ENCODE measurements at places on chromosomes 7 and 10.

GRCh38 chr7:108120933-108121332 lies 9.2 kb downstream of the LAMB4 start:
- DNase-seq = no peak

- DNase-seq = no peak
Observed at GRCh38 chr7:131574741-131575140, 18.3 kb upstream of the PODXL start.

GRCh38 chr10:86729677-86730076 lies 26.7 kb upstream of the BMPR1A start:
- no peak for DNase-seq

DNA sequence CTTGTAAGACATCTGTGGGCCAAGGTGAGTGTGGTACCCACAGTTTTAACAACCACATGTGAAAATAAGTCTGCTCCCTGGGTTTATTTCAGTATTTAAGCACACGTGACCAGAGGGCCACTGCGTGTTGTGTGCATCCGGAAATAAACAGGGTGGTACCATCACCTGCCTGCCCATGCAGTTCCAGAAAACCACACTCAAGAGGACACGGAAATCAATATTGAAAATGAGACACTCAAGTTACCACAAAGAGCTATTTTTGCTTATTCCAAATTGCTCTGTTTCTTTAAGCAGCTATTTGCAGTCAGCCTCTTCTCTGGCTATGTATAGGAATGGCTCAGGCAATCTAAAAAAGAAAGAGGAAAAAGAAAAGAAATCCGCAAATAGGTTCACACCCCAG lies 71.8 kb upstream of the LOXL4 start:
- DNase-seq = no peak

DNA sequence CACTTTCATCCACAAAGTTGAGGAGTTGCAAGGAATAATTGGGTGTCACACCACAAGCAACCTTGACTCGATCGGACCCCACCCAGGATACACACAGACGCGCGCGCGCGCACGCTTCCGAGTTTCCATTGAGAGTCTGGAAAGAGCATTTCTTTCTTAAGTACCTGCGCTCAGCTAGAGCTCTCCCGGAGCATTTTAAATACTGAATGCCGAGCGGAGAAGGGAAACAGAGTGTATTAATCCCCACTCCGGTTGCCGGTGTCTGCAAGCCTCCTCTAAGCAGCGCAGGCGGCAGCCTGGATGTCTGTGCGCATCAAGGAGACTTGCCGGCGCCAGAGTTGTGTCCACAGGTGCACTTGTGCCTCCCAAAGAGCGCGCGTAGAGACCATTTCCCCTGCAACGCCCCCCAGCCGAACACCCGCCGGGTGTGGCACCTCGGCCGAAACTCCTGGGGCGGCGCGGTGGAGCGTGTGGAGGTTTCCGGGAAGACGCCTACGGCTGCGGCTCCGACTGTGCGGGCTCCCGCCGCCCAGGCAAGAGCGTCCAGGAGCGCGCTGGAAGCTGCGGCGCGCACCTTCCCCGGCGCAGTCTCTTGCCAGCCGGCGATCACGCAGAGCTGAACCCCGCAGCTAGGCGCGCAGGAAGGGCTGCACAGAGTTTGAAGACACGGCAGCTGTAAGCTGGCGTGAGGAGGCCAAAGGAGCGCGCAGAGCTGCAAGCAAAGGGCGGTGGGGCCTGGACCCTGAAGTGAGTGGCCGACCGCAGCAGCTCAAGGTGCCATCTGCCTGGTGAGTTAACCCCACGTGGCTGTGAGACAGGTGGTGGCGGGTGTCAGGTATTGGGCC lies 1.1 kb upstream of the FEZF1 start:
- no peak for DNase-seq

DNA sequence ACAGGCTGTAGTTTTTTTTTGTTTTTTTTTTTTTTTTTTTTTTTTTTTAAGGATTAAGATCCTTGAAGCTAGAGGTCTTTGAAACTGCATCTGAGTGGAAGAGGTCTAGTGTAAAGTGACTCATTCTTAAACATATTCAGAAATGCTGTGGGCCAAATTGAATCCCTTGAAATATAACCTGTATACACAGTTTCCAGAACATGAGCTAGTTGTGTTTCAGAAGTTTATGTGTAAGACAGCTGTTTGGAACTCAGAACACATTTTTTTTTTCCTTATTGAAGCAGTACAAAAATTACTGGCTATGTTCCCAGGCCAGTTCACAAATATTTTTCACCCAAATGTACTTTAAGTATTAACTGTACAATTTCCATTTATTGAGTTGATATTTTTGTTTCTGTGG lies 67.9 kb downstream of the PPP1R9A start:
- no peak for DNase-seq

- DNase-seq = no peak
Observed at GRCh38 chr7:135111379-135111778, 36.5 kb upstream of the TMEM140 start.

GRCh38 chr7:90690159-90690858 lies 94.2 kb downstream of the CDK14 start:
- no peak for DNase-seq

GRCh38 chr7:83684928-83685327 lies 36.0 kb upstream of the SEMA3E start:
- DNase-seq = peak; percentile 99

DNA sequence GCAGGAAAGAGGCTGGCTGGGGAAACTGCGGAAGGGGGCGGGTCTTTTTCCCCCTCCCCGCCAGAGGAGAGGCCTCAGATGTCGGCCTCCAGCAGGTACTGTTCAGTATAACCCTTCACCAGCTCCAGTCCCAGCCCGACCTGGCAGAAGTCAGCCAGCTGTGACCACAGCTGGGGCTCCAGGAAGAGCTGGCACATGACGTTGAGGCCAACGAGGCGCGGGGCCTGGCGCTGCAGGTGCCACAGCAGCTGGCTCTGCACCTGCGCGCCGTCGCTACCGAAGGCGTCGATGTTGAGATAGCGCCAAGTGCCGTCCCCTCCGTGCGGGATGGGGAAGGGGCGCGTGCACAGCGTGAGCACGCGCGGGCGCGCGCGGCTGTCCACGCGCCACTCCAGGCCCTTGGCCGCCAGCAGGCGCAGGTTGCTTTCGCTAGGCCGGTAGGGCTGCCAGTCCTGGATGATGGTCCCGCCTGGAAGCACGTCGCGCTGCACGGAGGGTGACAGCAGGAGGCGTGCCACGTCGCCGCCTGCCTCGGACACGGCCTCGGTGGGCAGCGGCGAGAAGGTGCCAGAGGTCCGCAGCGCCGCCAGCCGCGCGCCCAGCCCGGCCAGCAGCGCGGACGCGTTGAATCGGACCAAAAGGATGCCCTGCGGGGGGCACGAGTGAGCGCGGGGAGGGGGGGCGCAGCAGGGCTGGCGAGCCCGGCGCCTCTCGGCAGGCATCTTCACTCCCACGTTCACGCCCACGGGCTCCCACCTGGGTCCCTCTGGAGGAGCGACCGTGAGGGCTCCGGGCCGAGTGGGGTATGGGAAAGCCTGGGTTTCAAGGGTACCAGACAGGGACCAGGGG lies 6.9 kb upstream of the VGF start:
- peak; percentile 37 for DNase-seq

GRCh38 chr7:69659983-69660382 lies 61.7 kb downstream of the AUTS2 start:
- DNase-seq = peak; percentile 88

DNA sequence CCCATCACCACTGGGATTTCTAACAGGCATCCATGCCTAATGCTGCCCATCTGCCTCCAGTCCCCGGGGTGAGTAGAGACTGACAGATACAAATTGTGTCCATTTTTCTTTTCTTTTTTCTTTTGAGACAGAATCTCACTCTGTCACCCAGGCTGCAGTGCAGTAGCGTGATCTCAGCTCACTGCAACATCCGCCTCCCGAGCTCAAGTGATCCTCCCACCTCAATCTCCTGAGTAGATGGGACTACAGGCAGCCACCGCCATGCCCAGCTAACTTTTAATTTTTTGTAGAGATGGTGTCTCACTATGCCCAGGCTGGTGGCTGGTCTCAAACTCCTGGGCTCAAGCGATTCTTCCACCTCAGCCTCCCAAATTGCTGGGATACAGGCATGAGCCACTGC lies 7.6 kb upstream of the CPN1 start:
- no peak for DNase-seq

- no peak for DNase-seq
Observed at GRCh38 chr10:5970066-5970465, 7.3 kb downstream of the IL15RA start.

- no peak for DNase-seq
Observed at GRCh38 chr10:123183724-123184123, 29.5 kb downstream of the BUB3 start.

GRCh38 chr10:62381385-62382102 lies 7.4 kb downstream of the ZNF365 start:
- DNase-seq = no peak

DNA sequence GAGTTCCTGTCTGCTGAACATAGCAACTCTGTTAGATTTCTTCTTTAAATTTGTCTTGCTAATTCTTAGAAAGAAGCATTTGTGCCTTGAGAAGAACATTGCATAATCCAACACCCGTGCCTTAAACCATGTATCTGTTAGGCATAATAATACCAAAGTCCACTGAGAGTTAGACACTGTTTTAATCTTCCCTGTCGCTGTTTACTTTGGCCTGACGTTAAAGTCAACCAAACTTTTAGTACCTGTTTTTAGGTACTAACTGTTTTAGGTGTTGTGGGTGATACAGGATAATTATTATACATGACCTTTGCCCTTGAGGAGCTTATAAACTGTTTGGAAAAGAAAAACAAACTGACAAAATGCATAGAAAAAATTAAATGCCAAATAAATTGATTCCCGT lies 43.6 kb downstream of the KLHDC10 start:
- no peak for DNase-seq

GRCh38 chr7:137245186-137245585 lies 98.3 kb downstream of the PTN start:
- DNase-seq = no peak

GRCh38 chr7:41992881-41993867 lies 243.8 kb downstream of the GLI3 start:
- DNase-seq = no peak

DNA sequence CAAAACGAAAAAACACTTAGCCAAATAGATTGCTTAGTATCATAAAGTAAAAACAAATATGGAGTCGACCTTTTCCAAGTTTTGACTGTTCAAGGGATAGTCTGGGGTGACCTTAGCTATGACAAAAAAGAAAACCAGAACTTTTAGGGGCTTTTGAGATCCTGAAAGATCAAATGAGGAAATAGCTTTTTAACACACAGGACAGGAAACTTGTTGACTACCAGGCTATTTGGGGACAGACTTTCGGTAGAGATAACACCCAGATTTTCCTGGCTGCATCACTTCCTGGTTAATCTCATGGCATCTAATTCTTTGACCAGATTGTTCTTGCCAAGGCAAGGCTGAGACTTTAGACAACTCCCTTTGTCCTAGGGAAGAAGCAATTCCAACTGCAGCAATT lies 34.5 kb upstream of the EGR2 start:
- DNase-seq = no peak

DNA sequence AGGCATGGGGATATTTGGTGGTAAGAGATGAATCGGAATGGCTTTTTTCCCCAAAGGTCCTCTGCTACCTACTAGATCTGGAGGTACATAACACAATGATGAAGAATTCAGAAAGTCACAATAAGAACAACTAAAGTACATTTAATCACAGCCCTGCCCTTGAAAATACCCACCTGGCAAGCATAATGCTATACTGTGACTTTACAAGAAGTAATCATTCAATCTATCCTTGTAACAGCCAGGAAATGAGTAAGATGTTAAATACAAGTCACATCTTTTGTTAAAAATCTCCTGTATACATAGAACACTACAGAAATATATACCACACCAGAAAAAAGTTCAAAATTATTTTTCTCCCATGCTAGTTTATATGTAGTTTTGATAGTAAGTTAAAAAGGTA lies 108.3 kb upstream of the ABCB5 start:
- no peak for DNase-seq

DNA sequence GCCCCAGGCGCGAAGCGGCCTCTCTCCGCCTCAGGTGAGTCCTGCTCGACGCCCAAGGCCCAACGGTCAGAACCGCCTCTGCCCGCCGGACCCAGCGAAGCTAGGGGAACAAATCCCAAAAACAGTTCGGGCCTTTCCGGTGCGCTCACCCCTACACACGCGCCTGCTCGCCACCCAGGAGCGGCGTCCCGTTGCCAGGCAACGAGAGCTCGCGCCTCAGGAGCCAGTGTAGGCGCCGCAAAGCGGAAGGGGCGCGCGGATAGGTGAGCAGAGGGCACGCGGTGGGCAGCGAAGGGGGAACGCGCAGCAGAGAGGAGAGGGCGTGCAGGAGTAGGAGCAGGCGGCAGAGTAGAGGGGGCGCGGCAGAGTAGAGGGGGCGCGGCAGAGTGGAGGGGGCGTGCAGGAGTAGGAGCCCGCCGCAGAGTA lies at the start of the genes DYDC1 and DYDC2:
Gene DYDC1, minus strand, starts transcription at position 193 of the 426 bp plus-strand sequence. CDS start 4,154 bp downstream, outside the sequence.
Gene DYDC2, plus strand, starts transcription at position 219 of the 426 bp plus-strand sequence. CDS start 5,663 bp downstream, outside the sequence.
- no peak for DNase-seq

- DNase-seq = no peak
Observed at GRCh38 chr7:16295558-16295957, 125.8 kb downstream of the CRPPA start.

DNA sequence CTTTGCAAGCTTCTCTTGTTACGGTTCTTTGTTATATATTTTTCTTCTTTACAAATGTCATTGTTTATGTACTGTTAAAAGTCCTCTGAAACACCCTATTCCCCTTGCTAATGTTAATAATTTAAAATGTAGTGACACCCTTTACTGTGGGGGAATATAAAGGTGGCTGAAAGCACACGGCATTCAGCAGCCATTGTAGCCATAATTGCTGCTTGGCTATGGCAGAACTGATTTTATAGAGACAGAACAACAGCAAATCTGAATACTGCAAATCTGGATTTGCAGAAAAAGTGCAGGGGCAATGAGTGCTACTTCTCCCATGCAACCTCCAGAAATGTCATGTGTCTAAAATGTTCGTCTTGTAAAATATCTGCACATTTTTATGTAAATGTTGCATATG lies 3.7 kb upstream of the WASL start:
- DNase-seq = no peak

DNA sequence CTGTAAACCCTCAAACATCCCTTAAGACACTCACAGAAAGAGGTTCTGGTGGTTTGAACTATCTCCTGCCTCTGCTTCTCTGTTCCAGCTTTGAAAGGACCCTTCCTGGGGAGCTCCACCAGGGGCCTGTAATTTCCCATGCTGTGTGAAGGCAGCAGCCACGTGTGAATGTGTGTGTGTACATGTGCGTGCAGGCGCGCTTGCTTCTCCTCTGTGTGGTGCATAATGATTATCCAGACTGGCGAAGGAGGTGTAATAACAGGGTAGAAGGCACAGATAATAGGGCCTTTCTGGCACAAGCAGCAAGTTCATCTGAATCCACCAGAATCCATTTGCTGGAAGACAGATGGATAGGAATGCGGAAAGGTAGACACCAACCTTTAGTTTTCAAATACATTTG lies 466.5 kb downstream of the GRID1 start:
- DNase-seq = no peak

- no peak for DNase-seq
Observed at GRCh38 chr10:117138838-117139580, 939 bp upstream of the VAX1 start.

GRCh38 chr7:23247046-23247602 lies 549 bp downstream of the GPNMB start:
- no peak for DNase-seq

All from T47D (cell line).